ENCODE measurements at places on chromosomes 5 and 9. TPM values are rescaled to one million over a fixed set of nuclear protein-coding genes. Genes with fewer than 3 reads are reported as not detected.

The ORM2 gene
- total RNA-seq = not detected

The BOD1 gene
- total RNA-seq = 131 TPM

The SPATA31A1 gene
- not detected for total RNA-seq

The GPR151 gene
- total RNA-seq = not detected

The CNTLN gene
- 3.1 TPM for total RNA-seq

The CEMIP2 gene
- total RNA-seq = 10.6 TPM

DNA sequence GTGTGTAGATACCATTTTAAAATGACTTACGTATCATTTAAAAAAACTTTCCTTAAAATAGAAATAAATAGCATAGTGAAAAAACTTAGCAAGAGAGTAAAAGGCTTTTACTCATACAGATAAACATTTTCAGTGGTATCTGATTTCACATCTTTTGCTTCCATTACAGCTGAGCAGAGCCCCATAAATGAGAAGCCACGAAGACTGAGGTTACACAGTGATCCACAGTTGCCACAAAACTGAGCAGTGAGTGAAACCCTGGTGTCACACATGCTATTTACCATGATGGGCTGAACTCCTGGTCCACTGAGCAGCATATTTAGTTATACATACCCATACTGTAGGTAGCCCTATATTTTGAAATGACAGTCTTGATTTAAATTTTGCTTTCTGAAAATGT, 401.2 kb downstream of the KIAA0825 start:
- DNase-seq = no peak

GRCh38 chr9:134629061-134629585, 12.5 kb upstream of the COL5A1 start:
- DNase-seq = no peak

- DNase-seq = no peak
These were observed 759 bp downstream of the GEMIN5 start for GRCh38 chr5:154937186-154937717.

- DNase-seq = no peak
These were observed 10.0 kb upstream of the DELE1 start for GRCh38 chr5:141913560-141914198.

DNA sequence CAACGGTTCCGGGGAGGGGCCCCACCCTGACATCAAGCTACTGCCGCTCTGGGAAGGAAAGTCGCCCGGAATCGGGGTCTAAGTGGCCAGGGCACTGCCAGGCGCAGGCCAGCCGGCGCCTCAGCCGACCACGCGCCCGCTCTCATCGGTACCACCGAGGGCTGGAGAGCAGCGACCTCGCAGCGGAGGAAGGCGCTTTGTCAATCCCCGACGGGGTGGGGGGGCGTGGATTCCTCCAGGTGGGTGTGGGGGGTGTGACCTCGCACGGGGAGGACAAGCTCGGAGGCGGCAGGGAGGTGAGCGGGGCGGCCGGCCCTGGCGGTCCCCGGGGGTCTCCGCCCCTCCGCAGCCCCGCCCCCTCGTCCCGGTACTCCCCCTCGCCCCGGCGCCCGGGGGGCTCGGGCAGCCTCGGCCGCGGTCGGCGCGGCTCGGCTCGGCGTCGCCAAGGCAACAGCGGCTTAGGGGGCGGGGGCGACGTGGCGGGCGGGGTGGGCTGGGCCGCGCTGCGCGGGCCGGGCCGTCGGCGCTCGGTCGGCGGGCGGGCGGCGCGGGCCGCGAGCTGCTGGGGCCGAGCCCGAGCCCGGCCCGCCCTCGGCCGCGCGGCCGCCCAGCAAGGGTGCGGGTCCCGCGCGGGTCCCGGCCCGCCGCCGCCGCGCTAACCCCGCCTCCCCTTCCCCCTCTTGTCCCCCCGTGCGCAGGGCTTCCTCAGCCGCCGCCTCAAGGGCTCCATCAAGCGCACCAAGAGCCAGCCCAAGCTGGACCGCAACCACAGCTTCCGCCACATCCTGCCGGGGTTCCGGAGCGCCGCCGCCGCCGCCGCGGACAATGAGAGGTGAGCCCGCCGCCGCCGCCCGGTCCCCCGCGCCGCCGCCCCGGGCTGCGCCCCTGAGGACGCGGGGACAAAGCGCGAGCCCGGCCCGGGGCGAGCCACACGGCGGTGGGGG, 47.5 kb downstream of the DAB2IP start:
- DNase-seq = no peak

- DNase-seq = no peak
These were observed 326.7 kb upstream of the EFNA5 start for GRCh38 chr5:107997338-107997980.

DNA sequence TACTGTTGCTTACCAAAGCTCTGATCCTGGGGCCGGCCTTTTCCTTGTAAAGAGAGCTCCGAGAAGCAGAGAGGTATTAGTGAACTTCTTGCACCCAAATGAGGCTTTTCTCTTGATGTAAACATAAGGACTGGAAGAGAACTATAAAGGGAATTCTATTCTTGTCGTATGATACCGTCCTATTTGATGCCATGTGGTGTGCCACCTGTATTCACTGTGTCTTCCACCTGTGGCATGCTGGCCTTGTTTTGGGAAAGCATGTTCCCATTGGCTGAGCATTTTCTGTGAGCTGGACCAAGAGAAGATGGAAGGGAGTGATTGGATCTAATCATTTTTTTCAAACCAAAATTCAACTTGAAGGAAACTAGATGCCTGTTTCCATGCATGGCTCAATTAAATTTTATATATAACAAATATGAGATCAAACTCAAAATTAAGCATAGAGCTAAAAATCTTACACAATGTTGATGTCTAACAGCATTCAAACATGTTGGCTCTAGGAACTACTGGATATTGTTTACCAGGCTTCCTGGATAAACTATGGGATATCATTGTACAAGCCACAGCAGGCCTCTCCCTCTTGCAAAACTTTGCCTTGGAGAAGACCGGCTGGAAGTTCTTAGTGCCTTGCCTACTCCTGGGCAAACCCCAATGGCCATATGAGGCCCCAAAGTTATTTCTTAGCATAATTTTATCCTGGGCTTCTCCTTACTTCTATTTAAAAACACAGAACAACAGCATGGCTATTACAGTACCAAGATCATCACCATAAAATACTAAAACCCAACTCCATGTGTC, 115.3 kb downstream of the TSSK1B start:
- DNase-seq = no peak

- no peak for DNase-seq
These were observed 42.4 kb upstream of the ZBED3 start for GRCh38 chr5:77129391-77129990.

- DNase-seq = no peak
These were observed 86.1 kb downstream of the TLE4 start for GRCh38 chr9:79657891-79658290.

DNA sequence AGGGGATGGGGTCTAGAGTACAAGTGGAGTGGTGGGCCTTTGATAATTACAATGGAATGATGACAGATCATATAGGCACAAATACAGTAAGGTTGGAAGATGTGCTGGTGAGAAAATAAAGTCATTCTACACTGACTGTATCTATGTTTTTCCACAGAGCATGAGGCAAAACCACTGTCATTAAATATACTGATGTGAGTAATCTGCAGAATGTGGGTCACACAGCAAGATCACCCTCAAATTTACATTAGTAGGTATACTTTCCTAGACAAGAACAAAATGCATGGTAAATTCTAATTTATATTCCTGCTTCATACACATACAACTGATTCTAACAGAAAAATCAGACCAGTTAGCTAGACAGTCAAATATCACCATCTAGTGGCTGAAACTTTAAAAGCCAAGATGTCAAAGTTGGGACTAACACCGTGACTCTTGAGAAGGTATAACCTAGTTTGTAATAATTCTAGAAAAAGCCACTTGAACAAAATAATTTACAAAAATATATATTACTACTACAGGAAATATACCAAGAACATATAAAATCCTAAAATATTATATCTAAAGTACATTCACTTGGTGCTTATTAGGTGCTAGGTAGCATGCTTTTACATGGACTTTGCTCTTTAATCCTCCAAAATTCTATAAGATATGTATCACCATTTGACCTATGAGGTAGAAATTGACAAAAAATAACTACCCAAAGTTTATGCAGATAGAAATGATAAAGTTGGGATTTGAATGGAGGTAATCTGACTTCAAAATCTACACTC, 19.5 kb downstream of the TTC33 start:
- DNase-seq = no peak

Measured in gastrocnemius medialis (tissue), 4 donors.